ENCODE measurements at places on chromosomes 6 and 20.
A peak's percentile ranks its signal among the peaks of the same experiment; 100 is the strongest.

DNA sequence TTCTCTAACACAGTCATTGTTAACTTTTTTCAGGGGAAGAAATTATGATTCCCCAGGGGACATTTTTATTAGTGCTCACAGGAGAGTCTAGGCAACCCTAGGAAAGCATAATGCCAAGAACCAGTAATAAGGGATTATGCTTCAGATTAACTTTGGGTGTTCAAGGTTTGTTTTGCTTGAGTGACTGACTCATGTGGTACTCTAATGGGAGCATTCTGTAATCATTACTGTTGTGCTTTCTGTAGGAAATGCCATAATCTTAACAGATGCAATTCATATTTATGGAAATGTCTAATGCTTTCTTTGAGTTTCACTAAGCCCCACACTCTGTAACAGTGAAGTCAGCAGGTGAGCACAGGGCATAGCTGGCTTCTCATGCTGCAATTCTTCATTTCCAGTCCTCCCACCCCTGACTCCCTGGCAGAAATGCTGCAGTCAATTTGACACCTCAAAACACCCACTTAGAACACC, 263.4 kb upstream of the MAN1A1 start:
- H3K4me3 ChIP-seq: no peak overlapping the region
- H3K36me3 ChIP-seq: no peaks in the 10 kb centered on the region
- H3K4me1 ChIP-seq: no peaks in the 10 kb centered on the region
- H3K27ac ChIP-seq: no peak overlapping the region
- no peak for DNase-seq

DNA sequence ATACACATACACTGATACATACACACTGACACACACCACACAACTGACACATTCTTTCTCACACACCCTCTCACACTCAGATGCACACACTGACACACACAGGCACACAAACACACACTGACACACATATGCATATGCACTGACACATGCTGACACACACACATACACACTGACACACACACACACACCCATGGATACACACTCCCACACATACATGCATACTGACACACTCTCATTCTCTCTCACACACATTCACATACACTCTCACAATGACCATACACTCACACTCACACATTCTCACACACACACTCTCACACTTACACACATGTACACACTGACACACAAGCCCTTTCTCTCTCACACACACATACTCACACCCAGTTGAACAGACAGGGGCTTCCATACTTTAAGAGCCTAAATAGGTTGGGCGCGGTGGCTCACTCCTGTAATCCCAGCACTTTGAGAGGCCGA, 236.4 kb downstream of the LRFN2 start:
- no peak overlapping the region for H3K27ac ChIP-seq
- H3K4me1 ChIP-seq: no peaks in the 10 kb centered on the region
- DNase-seq: no peak

GRCh38 chr6:120211955-120212792, 862.6 kb upstream of the MAN1A1 start:
- H3K27ac ChIP-seq: no peak overlapping the region
- no peak overlapping the region for H3K4me3 ChIP-seq
- DNase-seq: no peak

DNA sequence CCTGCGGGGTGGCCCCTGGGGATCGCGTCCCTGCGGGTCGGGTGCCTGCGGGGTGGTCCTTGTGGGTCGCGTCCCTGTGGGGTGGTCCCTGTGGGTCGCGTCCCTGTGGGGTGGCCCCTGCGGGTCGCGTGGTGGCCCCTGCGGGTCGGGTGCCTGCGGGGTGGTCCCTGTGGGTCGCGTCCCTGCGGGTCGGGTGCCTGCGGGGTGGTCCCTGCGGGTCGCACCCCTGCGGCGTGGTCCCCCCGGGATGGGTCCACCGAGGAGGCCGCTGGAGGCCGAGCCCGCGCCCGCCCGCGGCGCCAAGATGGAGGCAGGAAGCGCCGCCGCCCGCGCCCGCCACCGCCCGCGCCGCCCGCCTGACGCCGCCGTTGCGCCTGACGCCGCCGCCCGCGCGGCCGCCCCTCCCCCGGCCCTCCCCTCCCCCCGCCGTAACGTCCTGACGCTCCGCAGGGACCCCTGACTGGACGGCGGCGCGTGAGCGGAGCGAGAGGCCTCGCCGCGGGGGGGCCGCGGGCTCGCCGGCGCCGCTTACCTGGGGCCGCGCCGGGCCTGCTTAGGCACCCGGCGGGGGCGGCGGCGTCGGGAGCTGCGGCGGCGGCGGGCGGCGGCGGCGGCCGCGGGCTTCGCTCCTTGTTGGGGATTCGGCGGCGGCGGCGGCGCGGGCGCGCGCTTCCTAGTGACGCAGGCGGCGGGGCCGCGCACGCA, at the start of gene GMEB2:
GMEB2 (minus strand) TSS at position 678 of the 705 bp plus-strand sequence. CDS start 7,704 bp downstream, outside the sequence.
- no peaks in the 10 kb centered on the region for H3K36me3 ChIP-seq
- DNase-seq: peak; percentile 65
- H3K4me3 ChIP-seq: peak within 1 kb of the TSS; percentile 95
- H3K27ac ChIP-seq: peak within 1 kb of the TSS; percentile 94

- H3K36me3 ChIP-seq: no peaks in the 10 kb centered on the region
- DNase-seq: no peak
- no peak overlapping the region for H3K27ac ChIP-seq
- no peak overlapping the region for H3K4me3 ChIP-seq
- H3K4me1 ChIP-seq: no peaks in the 10 kb centered on the region
Observed at GRCh38 chr6:134701301-134701700, 248.6 kb downstream of the ALDH8A1 start.
